ENCODE measurements at places on chromosomes 4 and X.

GRCh38 chrX:123475068-123475724 is 257.7 kb downstream of the THOC2 start:
- DNase-seq: peak; percentile 9

GRCh38 chrX:39475372-39475771 is 622.4 kb downstream of the BCOR start:
- DNase-seq: peak; percentile 21

DNA sequence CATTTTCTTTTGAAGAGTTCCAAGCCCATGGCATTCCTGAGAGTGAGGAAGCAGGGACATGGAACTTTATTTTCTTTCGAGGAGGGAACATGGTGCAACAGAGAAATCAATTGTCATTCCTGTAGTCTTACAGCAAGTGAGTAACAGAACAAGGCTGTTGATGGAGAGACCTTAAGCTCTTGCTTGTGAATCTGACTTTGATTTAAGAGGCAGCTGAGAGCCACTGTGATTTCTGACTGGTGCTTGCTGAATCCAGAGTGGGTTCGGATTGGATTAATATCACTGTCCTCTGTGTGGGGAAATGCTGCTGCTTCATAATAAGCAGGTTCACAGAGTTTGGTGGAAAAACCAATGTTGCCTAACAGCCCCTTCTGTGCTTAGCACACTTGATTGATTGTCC is 4.7 kb upstream of the ATP1B4 start:
- DNase-seq: no peak

- peak; percentile 42 for DNase-seq
These were observed 3.3 kb downstream of the TRIM2 start for GRCh38 chr4:153207567-153207966.

- no peak for DNase-seq
These were observed 215.0 kb upstream of the GIMD1 start for GRCh38 chr4:106583567-106583966.
